ENCODE measurements at places on chromosomes 7 and 10.
A peak's percentile ranks its signal among the peaks of the same experiment; 100 is the strongest.

DNA sequence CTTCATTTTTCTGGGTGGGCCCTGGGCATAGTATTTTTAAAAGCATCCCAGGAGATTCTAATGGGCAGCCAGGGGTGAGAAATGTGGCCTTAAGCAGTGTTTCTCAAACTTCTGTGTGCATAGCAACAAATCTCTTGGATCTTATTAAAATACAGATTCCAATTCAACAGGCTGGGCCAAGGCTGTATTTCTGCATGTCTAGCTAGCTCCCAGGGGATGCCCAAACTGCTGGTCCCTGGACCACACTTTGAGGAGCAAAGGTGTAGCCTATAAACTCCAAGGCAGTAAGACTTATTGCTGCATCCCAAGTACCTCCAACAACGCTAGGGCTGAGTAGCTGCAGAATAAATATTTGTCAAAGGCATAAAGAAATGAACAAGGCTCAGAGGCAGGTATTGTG, 292.9 kb upstream of the ZMIZ1 start:
- DNase-seq = no peak

GRCh38 chr10:128568041-128568440, 441.8 kb upstream of the MKI67 start:
- no peak for DNase-seq

- no peak for DNase-seq
These were observed 36.0 kb upstream of the PIK3AP1 start for GRCh38 chr10:96756111-96756903.

DNA sequence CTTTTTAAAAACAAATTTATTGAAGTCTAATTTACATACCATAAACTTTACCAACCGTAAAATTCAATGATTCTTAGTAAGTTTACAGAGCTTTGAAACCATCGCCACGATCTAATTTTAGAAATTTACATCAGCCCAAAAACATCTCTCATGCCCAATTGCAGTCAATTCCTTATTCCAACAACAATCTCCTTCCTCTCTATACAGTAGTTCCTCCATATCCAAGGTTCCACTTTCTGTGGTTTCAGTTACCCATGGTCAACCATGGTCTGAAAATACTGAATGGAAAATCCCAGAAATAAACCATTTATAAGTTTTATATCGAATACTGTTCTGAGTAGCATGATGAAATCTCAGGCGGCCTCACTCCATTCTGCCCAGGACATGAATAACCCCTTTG, 183.4 kb upstream of the ADCY1 start:
- no peak for DNase-seq

- DNase-seq = no peak
These were observed 49.3 kb downstream of the CCDC6 start for GRCh38 chr10:59857049-59857448.

GRCh38 chr7:138382862-138383565, 77.0 kb upstream of the TRIM24 start:
- DNase-seq = peak; percentile 36

DNA sequence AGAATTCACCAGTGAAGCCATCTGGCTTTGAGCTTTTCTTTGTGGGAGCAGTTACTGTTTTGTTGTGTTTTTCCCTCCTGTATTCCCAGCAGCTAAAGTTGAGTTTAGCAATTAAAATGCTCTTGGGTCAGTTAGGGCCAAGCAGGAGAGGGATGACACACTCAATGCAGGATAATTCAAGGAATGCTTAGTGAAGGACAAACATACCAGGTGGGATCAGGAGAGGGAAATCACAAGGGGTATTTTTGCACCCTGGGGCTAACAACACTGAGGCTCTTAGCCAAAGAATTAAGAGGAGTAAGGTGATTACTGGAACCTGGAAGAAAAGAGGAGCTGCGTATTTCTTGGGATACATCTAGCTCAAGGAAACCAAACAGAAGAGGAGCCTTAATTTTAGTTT, 82.4 kb upstream of the KCND2 start:
- no peak for DNase-seq

DNA sequence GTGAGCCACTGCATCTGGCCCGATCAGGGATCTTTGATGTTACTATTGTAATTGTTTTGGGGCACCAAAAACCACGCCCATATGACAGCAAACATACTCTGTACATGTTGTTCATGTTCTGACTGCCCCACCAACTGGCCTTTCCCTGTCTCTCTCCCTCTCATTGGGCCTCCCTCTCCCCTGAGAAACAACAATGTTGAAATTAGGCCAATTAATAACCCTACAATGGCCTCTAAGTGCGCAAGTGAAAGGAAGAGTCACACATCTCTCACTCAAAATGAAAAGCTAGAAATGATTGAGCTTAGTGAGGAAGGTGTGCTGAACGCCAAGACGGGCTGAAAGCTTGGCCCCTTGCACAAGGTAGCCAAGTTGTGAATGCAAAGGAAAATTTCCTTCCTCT, 50.3 kb upstream of the SDK1 start:
- DNase-seq = no peak

GRCh38 chr10:128029731-128030369, 96.4 kb downstream of the MKI67 start:
- no peak for DNase-seq

- DNase-seq = peak; percentile 55
These were observed 159.3 kb downstream of the ETV1 start for GRCh38 chr7:13829914-13830900.

GRCh38 chr7:18399436-18400235, 95.9 kb upstream of the HDAC9 start:
- no peak for DNase-seq

DNA sequence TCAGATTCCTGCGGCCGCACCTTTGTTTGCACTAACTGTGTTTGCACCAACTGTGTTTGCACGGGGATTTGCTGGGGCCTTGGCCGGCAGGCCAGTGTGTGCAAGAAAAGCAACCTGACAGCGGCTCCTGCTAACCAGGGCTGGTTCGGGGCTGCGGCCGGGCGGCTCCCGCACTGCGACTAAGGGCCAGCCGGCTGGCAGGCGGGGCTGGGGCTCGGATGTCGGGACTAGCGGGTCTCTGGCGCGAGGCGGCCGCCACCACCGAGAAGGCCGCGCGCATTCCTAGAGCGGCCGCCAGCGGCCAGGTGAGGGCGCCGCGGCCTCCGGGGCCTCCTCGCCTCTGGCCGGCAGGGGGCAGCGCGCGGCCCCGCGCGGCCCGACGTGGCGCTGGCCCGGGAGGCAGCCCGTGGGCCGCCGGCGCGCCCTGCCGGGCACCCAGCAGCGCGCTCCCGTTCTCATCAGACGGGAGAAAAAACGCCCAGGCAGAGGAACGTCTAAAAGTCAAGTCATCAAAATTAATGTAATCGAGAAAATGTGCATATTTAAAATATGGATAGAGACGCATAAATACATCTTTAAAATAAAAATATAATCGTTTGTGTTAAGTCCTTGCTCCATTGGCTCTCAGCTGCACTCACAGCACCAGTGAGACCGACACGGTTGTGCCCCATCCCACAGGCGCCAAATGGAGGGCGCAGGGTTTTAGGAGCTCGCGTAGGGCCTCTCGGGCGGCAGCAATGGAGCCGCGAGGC, 38.5 kb downstream of the ZNF777 start:
- DNase-seq = peak; percentile 50

GRCh38 chr7:44281811-44282600, 43.4 kb downstream of the CAMK2B start:
- no peak for DNase-seq

DNA sequence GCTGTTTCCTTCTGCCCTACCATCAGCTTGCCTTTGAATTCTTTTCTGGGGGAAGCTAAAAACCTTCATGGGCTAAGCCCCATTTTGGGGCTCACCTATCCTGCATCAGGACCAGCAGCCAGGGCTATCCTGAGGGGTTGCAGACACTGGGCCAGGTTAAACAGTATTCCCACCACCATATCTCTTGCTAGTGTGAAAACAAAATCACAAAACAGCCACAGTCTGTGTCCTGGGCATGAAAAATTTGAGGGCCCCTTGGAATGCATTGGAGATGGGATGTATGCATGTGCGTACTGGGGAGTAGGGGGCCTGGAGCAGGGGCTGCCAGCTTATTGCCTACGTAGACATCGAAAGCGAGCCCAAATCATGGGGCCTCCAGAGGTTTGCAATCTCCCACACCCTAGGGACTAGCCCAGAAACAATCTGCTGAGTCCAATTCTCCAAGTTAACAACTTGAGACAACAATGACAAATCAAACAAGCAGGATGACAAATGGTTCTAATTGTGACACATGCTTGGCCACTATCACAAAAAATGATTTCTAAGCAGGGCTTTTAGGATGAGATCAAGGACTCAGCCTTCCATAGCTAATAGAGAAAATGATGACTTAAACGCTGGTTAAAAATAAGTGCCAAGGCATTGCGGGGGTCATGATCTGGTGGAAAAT, 557.1 kb downstream of the KCNMA1 start:
- peak; percentile 3 for DNase-seq

GRCh38 chr10:47297866-47298540, 2.0 kb upstream of the GDF10 start:
- no peak for DNase-seq

DNA sequence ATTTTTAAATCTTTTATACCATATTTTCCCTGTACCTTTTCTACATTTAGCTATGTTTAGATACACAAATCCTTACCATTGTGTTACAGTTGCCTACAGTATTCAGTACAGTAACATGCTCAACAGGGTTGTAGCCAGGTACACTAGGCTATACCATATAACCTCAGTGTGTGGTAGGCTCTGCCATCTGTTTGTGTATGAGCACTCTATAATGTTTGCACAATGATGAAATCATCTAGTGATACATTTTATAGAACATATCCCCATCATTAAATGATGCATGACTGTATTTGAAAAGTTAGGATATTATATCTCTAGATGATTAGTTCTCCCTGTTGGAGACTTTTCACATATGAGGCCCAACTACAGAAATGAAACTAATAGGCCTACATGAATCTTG, 188.6 kb downstream of the STK31 start:
- DNase-seq = no peak

- peak; percentile 24 for DNase-seq
These were observed 75.6 kb downstream of the CTBP2 start for GRCh38 chr10:125084614-125085257.

- no peak for DNase-seq
These were observed 46.7 kb upstream of the MDFIC start for GRCh38 chr7:114875186-114875585.

GRCh38 chr7:19066170-19066569, 51.3 kb downstream of the TWIST1 start:
- no peak for DNase-seq

DNA sequence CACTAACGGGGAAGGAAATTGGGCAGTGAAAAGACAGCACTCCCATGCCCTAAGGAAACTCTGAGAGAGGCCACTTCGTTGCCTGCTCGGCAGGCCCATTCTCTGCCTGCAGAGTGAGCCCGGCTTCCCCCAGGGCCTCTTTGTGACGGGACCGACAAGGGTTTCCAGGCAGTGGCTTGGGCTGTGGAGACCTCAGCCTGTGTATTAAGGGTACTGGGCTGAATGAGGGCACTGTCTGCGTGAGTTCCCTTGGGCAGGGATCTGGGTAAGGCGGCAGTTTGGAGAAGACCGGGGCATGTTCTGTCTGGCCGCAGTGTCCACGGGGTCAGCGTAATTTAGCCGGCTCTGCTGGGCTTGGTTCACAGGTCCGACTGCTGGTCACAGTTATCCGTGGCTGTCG, 237.2 kb downstream of the MGMT start:
- no peak for DNase-seq

GRCh38 chr7:45211066-45211465, 53.5 kb downstream of the RAMP3 start:
- DNase-seq = no peak

DNA sequence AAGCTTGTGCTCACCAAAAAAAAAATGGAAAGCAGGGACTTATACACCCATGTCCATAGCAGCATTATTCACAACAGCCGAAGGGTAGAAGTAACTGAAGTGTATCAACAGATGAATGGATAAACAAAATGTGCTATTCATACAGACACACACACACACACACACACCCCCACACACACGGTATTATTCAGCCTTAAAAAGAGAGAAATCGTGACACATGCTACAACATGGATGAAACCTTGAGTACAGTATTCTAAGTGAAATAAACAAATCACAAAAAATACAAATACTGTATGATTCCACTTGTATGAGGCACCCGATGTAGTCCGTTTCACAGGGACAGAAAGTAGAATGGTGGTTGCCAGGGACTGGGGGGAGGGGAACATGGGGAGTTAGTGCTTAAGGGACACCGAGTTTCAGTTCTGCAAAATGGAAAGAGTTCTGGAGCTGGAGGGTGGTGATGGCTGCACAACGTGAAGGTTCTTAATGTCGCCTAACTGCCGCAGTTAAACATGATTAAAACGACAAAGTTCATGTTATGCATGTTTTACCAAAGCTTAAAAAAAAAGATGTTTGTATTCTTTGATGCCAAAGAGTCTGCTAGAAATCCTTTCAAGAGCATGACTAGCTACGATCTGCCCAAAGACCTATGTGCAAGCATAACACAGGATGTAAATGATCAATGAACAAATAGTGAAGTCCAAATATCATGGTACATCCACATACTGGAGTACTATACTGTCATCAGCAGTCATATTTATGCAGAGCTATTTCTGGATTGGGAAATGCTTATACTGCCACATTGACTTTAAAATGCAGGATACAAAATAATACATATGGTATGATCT, 7.2 kb downstream of the TNS3 start:
- no peak for DNase-seq

DNA sequence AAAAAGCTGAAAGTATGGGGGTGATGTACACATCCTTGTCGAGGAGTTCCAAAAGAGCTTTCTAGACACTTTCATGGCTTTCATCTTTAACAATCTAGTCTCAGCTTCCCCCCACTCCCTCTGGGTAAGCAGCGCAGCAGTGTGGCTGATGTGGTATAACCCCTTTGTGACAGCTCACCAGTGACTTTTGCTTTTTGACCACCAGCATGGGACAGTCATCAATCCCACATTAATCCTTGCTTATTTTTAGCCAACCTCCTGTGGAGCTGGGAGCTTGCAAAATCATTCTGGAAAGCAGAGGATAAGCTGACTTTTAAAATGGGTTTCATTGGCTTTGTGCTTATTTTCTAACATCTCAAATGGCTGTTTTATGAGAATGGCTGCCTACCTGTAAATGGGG, 272.7 kb downstream of the HDAC9 start:
- no peak for DNase-seq

- no peak for DNase-seq
These were observed 694.8 kb downstream of the PHTF2 start for GRCh38 chr7:78493401-78493800.

DNA sequence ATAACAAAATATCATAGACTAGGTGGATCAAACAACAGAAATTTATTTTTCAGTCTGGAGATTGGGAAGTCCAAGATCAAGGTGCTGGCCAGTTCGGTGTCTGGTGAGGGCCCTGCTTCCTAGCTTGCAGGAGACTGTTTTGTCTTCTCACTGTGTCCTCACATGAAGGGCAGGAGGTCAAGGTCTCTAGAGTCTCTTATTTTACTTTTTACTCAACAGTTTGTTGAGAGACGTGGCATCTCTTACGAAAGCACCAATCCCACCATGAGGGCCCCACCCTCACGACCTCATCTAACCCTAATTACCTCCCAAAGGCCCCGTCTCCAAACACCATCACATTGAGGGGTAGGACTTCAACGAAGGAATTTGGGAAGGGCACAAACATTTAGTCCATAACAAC, 41.2 kb upstream of the SORBS1 start:
- DNase-seq = no peak
